ENCODE measurements at places on chromosomes 5 and 9.

GRCh38 chr9:136765041-136765440 is 723 bp upstream of the LCN15 start:
- no peak for DNase-seq

- DNase-seq = no peak
Observed at GRCh38 chr5:124460642-124461041, 285.8 kb downstream of the ZNF608 start.

DNA sequence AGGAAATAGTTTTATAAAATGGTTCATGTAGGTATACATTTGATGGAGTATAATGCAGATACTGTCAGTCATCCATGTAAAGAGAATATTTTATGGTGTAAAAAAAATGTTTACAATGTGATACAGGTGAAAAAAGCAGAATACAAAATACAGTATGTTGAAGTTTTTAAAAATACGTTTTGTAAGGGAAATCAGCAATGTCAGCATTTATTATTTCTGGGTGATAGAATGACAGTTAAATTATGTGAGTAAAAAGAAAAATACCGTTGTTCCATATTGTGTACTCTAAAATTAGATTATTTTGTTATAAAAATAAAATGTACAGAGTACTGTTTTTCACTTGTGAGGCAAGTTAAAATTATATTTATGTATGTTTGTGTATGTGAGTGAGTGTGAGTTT is 69.0 kb downstream of the UBE2R2 start:
- DNase-seq = no peak

GRCh38 chr5:122297587-122298298 is 14.3 kb upstream of the SNCAIP start:
- no peak for DNase-seq

DNA sequence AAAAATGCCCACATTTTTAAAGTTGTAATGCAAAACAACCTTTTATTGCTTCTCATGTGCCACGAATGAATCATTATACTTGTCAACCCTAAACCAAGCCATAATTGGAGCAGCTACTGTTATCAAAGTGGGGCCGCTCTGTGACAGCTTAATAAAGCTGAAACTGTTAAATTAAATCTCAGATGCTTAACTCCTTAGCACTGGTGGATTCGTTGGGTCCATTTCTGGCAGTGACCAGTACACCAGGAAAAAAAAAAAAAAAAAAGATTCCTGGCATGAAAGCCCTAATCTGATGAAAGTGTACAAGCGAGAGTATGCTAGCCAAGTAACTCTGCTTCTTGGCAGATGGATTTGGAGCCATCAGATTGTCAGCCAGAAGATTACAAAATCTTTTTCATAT is 164.8 kb downstream of the ZSWIM6 start:
- no peak for DNase-seq

DNA sequence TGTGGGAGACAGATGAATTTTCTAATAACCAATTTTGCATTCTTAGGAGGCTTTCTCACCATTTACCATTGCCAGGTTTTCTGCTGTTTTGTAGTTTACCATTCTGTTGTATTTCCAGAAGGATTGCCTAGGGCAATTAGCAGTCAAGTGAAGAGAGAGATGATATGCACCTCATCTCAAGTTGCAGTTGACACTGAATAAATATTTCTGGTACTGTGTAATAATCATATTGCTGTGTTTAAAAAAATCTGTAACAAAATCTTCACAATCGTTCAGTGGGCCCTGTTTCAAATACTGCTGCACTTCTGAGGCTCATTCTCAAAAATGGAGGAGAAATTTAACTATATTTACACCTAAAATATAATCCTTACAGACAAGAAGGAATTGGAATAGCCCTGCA is 706.1 kb upstream of the PTPRD start:
- no peak for DNase-seq

GRCh38 chr9:34987160-34987901 is 2.2 kb upstream of the DNAJB5 start:
- peak; percentile 33 for DNase-seq

- no peak for DNase-seq
Observed at GRCh38 chr9:1919229-1919628, 95.9 kb upstream of the SMARCA2 start.

DNA sequence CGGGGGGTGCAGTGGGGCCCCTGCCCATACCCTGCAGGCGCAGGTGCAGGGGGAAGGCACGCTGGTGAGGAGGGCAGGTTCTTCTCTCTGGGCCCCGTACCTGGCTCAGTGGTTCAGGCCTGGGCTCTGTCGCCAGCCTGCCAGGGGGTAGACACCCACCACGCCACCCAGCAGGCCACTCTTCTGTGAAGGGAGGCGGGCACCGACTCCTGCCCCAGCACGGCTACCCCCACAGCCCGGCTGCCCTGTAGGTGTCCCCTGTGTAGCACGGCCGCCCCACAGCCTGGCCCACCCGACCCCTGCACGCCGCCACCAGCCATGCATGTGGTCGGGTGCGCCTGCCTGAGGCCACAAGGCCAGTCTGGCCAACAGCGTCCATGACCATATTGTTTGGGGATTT is 1.7 kb downstream of the LCN6 start:
- no peak for DNase-seq

DNA sequence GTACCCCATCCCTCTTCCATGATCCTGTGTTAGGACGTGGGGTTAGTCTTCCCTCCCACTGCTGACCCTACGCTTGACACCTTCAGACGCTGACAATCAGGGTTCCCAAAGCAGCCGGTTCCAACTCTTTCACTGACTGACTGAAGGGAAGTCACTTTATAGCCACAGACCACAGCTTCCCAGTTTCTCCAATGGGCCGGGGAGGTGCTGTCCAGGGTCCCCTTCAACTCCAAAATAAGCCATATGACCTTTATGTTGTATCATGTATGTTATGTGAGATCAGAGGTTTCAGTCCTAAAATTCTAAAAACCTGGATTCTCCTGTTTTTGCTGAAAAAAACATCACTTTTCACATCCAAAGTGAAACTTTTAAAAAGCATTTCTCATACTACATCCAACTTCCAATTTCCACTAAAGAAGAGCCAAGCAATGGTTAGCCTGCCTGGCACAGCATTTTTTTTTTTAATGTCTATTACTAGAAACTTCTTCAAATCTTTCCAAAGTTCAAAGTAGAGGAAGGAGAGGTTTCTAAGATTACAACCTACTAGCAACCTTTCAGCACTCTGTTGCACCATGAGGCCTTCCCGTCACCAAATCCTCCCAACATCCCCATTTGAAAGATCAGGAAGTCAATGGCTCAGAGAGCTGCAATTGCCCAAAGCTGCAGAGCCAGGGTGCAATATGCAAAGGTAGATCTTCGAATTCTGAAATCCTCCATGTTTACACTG is 5.2 kb downstream of the EPB41L4B start:
- DNase-seq = no peak

DNA sequence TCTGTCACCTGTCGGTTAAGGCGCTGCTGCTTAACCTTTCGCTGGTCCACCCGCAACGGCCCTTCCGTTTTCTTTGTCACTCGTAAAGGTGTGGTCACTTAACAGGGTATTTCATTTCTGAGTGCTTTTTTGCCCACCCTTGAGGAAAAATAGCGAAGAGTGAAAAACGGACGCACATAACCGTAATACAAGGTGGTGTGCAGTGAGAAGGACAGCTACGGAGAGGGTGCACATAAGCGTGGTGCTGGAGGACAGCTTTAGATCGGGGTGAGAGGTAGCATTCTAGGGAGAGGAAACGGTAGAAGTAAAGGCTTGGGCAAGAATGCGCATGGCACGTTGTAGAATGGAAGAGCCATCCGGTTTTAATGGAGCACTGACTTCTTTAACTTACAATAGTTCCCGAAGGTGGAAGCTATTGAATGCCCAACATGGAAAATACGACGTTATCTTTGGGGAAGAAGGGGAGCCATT is 761 bp downstream of the CCT5 start:
- DNase-seq = no peak

GRCh38 chr9:24258626-24259025 is 287.1 kb downstream of the IZUMO3 start:
- DNase-seq = no peak

- DNase-seq = no peak
Observed at GRCh38 chr5:16140944-16141343, 38.6 kb downstream of the MARCHF11 start.

- DNase-seq = no peak
Observed at GRCh38 chr5:79893976-79894375, 97.1 kb downstream of the MTX3 start.

DNA sequence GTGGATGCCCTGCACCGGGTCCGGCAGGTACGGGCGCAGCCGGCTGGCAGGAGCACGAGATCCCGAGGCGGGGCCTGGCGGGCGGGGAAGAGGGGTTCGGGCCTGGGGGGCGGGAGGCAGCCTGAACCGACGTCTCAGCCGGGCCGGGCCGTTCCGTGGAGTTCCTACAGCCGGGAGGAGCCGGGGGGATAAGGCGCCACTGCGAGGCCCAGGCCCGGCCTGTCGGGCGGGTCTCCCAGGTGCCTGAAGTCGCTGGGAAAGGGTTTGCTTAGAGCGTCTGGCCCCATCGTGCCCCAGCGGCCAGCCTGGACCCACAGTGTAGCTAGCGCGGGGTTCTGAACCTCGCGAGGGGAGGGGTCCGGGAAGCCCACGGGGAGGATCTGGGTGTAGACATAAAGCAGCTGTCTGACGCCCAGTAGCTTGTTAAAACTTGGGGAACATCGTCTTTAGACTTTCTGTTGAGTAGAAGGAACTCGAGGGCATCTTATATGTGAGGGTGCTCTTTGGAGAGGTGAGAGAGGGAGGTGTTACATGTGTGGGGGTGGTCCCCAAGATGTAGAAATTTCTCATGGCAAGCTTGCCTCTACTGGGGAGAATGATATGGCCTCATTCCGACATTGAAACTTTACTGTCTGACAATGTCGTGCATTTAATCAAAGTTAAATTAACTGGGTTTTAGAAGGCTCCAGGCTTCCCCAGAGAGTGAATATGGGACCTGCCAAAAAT is 524 bp downstream of the FUBP3 start:
- peak; percentile 8 for DNase-seq

GRCh38 chr9:105413525-105413924 is 34.3 kb upstream of the FSD1L start:
- peak; percentile 11 for DNase-seq

DNA sequence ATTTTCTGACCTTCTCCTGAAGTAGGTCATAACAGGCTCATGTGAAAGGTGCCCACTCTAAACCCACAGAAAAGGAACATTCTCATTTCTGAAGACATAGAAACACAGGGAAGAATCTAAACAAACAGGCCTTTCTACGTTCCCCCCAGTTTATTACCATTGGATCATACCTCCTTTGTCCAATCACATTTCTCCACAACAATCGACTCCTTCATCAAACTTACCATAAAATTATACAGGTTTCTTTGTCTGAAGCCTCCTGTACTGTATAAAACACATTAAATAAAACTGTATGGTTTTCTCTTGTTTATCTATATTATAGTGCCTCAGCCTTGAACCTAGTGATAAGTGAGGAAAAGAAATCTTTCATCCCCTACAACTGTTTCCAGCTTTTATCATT is 340.7 kb downstream of the ENC1 start:
- DNase-seq = no peak

DNA sequence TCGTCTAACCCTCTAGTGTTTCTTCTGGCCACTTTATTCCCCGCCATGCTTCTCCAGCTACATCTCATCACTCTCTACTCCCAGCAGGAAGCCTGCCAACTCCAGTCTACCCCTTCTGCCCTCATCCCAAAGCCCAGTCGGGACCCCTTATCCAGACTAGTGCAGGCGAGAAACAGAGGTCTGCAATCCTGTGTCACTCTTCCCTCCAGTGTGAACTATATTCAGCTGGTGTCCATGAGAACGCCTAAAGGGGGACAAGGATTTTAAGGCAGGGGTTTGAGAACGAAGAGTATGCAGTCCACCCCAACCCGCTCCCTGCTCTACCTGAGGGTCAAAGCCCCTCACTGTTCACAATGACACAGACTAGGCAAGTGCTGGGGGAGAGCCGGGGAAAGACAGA is 41.7 kb upstream of the GABRP start:
- no peak for DNase-seq

- no peak for DNase-seq
Observed at GRCh38 chr5:44727100-44727499, 81.6 kb upstream of the MRPS30 start.

- DNase-seq = no peak
Observed at GRCh38 chr5:66718374-66719002, 122.3 kb downstream of the MAST4 start.

GRCh38 chr9:135566552-135566951 is 5.0 kb downstream of the PAEP start:
- no peak for DNase-seq

DNA sequence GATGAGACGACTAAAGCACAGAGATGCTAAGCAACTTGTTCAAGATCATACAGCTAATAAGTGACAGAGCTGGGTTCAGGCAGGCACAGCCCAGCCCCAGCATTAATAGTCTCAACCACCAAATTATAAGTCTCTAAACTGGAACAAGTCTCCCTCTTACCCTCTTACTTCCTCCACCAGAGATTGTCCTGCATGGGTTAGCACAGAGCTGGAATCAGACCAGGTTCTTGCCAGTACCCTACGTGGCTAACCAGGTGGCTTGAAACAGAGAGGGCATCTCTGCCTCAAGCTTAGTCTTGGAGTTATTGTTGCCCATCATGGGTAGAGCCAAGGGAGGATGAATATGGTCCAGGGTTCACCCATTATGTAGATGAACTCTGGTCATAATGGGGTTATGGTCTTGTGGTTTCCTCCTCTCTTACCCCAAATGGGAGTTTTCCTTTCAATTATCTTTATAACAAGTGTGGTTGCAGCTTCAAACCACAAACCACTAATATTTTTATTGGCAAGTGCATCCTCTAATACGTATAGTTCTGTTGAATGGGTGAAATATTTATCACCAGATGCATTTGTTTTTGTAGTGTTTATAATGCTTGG is 8.3 kb upstream of the XPA start:
- no peak for DNase-seq

DNA sequence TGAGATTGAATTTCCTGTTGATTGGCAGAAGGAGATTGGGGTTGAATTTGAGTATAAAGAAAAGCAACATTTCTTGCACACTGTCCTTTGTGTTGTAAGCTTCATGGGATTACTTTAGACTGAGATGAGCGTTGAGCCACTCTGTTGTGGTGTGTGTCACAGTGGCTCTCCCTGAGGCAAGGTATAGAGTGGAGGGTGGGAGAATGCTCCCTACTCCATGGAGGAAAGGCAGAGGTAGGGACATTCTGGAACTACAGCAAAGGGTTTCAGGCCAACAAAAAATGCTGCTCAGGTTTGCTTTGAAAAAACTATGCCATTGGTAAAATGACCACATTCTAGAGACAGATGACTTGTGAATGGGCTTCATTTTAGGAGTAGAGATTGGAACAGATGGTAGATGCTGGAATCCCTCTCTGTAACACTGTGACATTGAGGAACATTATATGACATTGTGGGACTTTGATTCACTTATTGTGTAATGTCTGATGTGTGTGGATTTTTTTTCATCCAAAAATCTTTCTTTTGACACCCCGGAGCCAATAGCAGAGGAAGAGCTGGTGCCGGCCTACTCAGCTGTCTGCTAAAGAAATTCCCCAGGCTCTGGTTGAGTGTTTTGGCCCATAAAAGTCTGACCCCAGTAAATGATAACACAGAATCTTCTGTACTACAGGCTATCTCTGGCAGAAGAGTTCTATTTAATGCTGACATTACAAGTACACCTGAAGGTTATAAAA is 6.2 kb upstream of the CEP120 start:
- no peak for DNase-seq

GRCh38 chr9:98933890-98934289 is 9.8 kb upstream of the COL15A1 start:
- DNase-seq = no peak

- DNase-seq = no peak
Observed at GRCh38 chr5:59351076-59351794, 542.3 kb downstream of the PDE4D start.

Data from A673 (cell line).